ENCODE measurements at places on chromosomes 7 and 10. TPM values are rescaled to one million over a fixed set of nuclear protein-coding genes. Genes with fewer than 3 reads are reported as not detected.

DNA sequence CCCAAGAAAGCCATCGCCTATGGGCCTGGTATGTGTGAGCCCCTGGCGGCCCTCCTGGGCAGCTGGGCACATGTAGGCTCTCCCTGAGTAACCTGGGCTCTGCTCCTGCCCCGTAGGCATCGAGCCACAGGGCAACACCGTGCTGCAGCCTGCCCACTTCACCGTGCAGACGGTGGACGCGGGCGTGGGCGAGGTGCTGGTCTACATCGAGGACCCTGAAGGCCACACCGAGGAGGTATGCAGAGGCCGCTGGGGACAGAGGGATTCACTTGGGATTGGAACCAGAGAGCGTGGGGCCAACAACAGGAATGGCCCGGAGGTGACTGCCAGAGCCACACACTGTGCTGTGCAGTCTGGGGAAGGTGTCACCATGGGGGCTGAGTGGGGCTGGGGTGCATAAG is 7.3 kb downstream of the FLNC start:
- DNase-seq = no peak

DNA sequence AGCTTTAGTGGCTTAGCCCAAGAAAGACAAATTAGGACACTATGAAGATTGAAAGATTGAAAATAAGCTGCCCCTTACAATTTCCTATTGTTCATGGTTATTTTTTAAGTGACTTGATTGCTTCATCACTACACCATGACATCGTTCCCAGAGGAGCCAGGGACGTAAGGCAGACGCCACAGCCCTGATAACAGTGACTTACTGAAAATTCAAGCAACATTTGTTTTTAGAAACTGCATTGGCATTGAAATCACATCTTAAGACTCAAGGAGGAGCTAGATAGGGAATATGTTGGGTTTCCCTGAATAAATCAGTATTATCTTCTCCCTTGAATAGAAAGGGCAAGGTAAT is 38.7 kb upstream of the ANK3 start:
- no peak for DNase-seq

DNA sequence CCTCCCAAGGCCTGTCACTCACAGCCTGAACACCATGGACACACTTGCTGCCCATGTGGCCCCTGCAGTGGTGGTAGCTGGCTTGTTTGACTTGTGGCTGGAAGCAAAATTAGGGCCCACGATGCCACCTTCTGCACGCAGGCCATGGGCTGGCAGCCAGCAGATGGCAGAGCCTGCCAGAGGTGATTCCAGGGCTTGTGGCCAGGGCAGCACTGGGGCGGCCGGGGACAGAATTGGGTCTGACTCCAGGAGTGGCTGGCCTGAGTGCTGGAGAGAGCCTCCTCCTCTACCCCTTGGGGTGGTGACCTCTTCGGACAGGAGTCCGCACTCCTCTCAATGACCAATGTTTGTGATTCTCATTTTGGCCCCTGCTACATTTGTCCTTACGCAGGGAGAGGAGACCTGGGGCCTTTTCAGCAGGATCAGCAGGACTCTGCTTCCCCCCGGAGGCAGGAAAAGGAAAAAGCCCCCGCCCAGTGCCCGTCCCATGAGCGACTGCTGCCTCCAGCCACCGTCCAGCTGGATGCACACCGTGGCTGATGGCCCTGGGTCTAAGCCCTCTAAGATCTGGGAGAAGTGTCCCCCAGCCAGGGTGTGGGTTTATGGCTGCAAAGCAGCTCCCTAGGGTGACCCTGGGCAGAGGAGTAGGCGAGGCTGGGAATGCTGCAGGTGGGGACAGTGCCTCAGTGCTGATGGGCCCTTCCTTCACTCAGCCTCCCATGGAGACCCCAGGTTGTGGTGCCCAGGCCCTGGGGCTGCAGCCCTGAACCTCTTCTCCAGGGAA is 26.5 kb downstream of the DNAJB12 start:
- DNase-seq = peak; percentile 62

GRCh38 chr10:113168584-113168983 is 218.5 kb downstream of the TCF7L2 start:
- no peak for DNase-seq

- DNase-seq = no peak
These were observed 35.8 kb upstream of the COBL start for GRCh38 chr7:51352174-51353100.

DNA sequence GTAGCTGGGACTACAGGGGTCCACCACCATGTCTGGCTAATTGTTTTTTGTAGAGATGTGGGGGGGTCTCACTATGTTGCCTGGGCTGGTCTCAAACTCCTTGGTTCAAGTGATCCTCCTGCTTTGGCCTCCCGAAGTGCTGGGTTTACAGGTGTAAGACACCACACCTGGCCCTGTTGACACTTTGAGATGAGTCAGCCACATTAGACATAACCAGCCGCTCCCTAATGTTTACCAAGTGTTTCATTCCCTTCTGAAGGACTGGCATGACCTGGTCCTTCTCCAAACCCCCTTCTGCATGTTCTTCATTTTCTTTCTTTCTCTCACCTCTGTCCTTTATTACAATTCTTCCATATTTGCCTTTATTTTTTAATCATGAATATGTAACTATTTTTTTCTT is 67.8 kb downstream of the TAF3 start:
- no peak for DNase-seq

- no peak for DNase-seq
These were observed 89.8 kb downstream of the CAMK1D start for GRCh38 chr10:12438919-12439692.

- no peak for DNase-seq
These were observed 25.2 kb downstream of the ATRNL1 start for GRCh38 chr10:115118346-115118745.

- no peak for DNase-seq
These were observed 136.7 kb downstream of the KIF20B start for GRCh38 chr10:89838044-89838615.

GRCh38 chr7:40714363-40715052 is 579.7 kb downstream of the SUGCT start:
- no peak for DNase-seq

GRCh38 chr10:67506083-67506756 is 189.8 kb downstream of the CTNNA3 start:
- no peak for DNase-seq

DNA sequence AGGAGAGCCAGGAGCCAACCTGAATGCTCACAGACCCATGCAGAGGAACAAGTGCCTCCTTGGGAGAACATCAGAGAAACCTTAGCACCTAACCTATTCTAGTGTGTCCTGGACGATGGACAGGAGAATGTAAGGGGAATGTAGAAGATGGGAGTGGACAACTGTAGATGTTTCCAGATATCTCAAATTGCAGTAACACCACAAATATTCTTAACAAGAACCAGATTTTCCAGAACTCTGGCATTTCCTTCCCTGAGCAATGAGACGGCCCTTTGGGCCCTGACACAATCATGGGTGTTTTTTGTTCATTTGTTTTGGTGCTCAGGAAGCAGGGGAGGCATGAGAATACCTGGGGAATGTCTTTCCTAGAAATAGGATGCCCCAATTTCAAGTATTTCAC is 196.1 kb upstream of the PRSS1 start:
- no peak for DNase-seq

DNA sequence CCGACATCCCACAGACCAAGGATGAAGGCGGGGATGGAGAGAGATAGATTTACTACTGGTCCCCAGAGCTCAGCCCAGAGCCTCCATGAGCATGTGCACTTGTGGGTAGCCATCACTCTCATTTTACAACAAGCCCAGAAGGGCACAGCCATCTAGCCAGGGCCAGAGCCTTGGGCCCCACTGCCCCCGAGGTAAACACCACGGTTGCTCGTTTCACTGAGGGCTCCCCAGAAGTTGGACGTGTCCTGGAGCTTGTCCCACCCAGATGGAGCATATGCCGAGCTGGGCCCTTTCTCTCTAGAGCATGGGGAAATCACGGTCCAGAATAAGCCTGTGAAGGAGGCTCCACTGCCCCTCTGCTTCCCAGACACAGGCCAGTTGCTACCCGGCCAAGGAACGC is 9.0 kb upstream of the TMEM120A start:
- DNase-seq = no peak

GRCh38 chr10:103592186-103593021 is 98.9 kb downstream of the NEURL1 start:
- peak; percentile 55 for DNase-seq

DNA sequence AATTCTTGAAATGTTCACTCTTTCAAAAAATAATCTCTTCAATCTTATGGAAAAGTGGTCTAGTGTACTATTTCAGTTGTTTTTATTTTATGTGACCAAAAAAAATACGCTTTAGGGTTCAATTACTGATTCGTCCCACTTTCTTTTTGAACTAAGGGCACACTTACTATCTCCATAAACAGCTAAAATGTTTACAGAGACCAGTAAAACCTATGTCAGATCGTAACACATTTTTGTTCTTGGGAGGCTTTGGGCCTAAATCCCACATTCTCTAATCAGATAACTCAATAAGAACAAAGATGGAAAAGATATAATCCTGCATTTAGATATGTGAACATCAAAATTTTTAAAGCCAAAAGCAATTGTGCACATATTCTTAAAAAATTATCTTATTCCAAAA is 29.8 kb upstream of the EPC1 start:
- DNase-seq = no peak

DNA sequence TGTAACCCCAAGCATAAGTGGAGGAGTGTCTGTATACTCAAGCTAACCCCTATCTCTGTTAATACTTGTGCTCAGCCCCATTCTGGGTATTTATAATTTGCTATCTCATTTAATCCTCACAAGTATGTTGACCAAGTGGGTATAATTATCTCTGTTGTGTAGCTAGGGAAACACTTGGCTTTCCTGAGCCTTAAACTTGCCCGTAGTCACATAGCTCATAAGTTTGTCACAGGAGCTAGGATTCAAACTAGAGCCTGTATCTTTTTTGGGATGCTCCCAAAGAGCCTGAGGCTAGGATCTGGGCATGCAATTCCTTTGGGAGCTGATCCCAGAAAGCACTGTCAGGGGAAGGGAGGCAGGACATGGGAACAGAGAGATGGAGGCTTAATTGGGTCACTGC is 377.4 kb downstream of the GALNT17 start:
- no peak for DNase-seq

DNA sequence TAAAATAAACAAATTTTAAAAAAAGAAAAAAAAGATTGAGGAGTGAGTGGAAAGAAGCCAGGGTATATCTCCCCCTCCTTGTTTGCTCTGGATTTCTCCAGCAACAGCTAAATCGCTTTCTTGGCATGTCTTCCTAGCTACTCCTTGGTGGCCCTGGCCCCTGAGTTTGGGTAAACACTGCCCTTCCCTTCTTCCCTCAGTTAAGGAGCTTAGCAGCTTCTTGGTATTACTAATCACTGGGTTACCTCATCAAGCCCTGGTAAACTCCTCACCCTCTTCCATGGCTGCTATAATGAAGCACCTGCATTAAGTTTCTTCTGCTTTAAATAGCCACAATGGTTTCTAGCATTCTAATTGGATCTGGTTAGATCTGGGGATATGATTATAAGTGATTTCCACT is 269.8 kb downstream of the FZD1 start:
- DNase-seq = no peak

DNA sequence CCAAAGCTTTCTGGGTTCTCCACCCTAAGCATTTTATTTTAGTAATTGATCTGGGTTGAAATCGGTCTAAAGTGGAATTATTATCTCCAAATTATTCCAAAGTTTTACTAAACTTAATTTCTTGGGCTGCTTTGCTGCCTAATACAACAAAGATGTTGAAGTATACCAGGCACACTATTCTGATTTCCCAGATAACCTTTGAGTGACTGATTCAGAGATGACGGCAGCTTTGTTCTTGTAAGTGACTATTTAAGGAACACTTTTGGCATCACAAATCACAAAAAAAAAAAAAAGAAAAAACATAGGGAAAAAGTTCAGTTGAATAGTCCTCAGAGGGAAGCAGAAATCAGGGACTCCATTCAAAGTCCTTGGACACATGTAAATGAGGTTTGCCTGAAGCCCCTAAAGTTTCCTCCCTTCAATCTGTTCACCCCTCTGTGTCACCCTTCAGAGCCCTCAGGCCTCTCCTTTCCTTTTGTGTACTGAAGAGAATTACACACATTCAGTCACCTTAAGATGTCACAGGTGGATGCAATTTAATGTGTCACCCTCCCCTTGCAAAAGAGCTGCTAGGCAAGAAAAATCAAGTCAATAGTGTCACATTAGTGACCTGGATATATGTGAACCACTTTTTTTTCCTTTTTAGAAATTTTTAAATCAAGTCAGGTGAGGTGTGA is 81.5 kb downstream of the RTKN2 start:
- DNase-seq = no peak

- DNase-seq = no peak
These were observed 123.6 kb downstream of the CLEC2L start for GRCh38 chr7:139647085-139647484.

GRCh38 chr10:132143162-132143561 is 43.6 kb upstream of the DPYSL4 start:
- no peak for DNase-seq

DNA sequence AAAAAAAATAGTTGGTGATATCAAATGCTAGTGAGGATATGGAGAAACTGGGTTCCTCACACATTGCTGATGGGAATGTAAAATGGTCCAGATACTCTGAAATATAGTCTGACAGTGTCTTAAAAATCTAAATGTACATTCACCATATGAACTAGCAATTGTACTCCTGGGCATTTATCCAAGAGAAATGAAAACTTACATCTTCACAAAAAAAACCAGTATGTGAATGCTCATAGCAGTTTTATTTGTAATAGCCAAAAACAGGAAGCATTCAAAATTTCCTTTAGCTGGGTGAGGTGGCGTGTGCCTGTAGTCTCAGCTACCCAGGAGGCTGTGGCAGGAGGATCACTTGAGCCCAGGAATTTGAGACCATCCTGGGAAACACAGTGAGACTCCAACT is 2.1 kb upstream of the SSC4D start:
- no peak for DNase-seq

GRCh38 chr7:150781103-150781502 is 19.1 kb downstream of the TMEM176B start:
- no peak for DNase-seq

GRCh38 chr10:12969951-12970350 is 31.6 kb downstream of the CCDC3 start:
- DNase-seq = no peak

AGR2 gene
- not detected for total RNA-seq

MUC12 gene
- total RNA-seq = 7.8 TPM

HOXA3 gene
- 11.3 TPM for total RNA-seq

PDE1C gene
- 1.1 TPM for total RNA-seq

SLC26A3 gene
- not detected for total RNA-seq

POP7 gene
- total RNA-seq = 67.9 TPM

VKORC1L1 gene
- 33.6 TPM for total RNA-seq

OR9A2 gene
- not detected for total RNA-seq

TUBGCP2 gene
- total RNA-seq = 72.0 TPM

FXYD4 gene
- total RNA-seq = not detected

TAS2R39 gene
- total RNA-seq = not detected

COL26A1 gene
- total RNA-seq = 39.2 TPM

ECHDC3 gene
- 5.3 TPM for total RNA-seq

Measured in neural crest cell (in vitro differentiated cells).